ENCODE measurements at places on chromosomes 12 and 14. TPM values are rescaled to one million over a fixed set of nuclear protein-coding genes. Genes with fewer than 3 reads are reported as not detected.

Gene TEP1
- total RNA-seq: 19.2 TPM

Gene GMFB
- total RNA-seq: 36.8 TPM

Gene GYS2
- not detected for total RNA-seq

DNA sequence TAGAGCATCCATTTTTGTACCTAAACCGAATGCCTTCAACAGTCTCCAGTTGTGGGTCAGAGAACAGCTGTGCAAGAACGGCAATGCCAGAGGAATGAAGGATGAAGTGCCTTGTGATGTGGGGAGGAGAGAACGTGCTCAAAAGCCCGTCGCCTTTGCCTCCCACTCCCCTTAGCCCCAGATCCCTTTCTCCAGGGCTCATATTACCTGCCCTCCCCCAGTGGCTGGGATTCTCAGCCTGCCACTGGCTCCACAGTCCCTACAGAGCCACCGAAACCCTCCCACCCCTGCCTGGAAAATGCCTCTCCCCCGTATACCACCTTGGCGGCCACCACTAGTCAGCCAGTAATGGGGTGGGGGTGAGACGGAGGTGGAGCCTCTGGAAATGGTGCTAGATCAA, 158.5 kb downstream of the ZFP36L1 start:
- no peaks in the 10 kb centered on the region for H3K36me3 ChIP-seq
- no peak for DNase-seq
- H3K4me1 ChIP-seq: peaks cover 13% of the 10 kb centered on the region
- no peaks in the 10 kb centered on the region for H3K27me3 ChIP-seq

DNA sequence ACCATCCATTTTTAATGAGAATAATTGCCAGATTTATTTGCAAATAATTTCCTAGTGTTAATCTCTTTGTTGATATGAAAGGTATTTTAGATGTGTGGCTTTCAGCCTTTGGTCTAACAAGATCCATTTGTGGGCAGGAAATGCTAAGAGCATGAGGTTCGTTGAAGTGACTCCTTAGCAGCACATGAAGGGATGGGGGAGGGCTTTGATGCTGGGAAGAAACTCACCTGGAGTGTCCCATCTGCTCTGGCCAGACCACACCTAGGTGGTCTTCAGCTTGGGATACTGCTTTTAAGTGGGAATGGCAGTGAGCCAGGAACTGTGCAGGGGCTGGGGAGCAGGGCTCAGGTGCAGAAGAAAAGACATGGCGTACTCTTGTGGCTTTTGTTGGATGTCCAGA, 13.6 kb downstream of the SFSWAP start:
- no peak for DNase-seq
- no peak overlapping the region for H3K4me3 ChIP-seq
- peaks cover 23% of the 10 kb centered on the region for H3K4me1 ChIP-seq
- H3K27ac ChIP-seq: no peak overlapping the region
- peaks cover 37% of the 10 kb centered on the region for H3K36me3 ChIP-seq
- H3K27me3 ChIP-seq: no peaks in the 10 kb centered on the region

DNA sequence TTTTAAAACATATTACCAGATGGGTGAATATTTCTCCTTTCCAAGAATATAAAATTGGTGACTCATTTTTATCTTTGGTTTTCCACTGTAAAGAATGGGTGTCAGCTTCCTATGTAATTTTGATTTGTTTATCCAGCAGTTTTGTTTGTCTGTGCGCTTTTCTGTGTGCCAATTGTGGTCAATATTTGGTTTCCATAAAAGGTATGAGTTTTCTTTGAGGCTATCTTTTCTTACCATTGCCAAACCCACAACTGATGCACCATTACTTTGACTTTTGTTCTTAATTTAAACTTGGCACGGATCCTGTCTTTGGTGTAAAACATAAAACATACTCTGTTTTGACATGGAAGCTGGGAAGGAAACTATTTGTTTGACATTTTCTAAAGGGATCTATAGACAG, 78.8 kb upstream of the NAV3 start:
- peaks cover 2% of the 10 kb centered on the region for H3K27me3 ChIP-seq
- H3K36me3 ChIP-seq: no peaks in the 10 kb centered on the region
- H3K4me3 ChIP-seq: no peak overlapping the region
- no peak for DNase-seq

Gene TMPRSS12
- total RNA-seq: not detected

- no peaks in the 10 kb centered on the region for H3K4me1 ChIP-seq
- DNase-seq: no peak
- H3K27me3 ChIP-seq: peaks cover 22% of the 10 kb centered on the region
- no peaks in the 10 kb centered on the region for H3K36me3 ChIP-seq
- H3K27ac ChIP-seq: no peak overlapping the region
These were observed 153.6 kb upstream of the ARID2 start for GRCh38 chr12:45575823-45576475.

Gene FAM181A
- total RNA-seq: not detected

Gene CD163L1
- 3.8 TPM for total RNA-seq
